ENCODE measurements at places on chromosomes 4 and X. TPM values are rescaled to one million over a fixed set of nuclear protein-coding genes. Genes with fewer than 3 reads are reported as not detected.

- no peak for DNase-seq
Measured at GRCh38 chr4:155974476-155974749, 20.7 kb upstream of the CTSO start.

The CPE gene
- total RNA-seq, result 39.6 TPM

The MAGEA8 gene
- total RNA-seq, result not detected

DNA sequence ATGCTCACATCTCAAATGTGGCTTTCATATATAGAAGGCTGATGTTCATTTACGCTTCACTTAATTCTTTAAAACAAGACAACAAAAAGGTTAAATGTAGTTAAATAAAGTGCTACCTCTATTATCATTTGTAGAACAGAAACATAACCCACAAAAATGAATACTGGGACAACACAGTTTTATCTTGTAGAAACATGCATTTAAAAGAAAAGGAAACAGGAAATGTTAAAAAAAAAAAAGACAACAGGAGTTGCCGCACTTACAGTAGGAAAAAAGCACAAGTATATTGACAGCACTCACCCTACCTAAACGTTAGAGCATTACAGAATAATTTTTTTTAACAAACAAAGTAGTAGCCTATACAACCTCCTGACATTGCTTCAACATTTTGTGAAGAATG, 4.8 kb downstream of the THOC2 start:
- no peak for DNase-seq

DNA sequence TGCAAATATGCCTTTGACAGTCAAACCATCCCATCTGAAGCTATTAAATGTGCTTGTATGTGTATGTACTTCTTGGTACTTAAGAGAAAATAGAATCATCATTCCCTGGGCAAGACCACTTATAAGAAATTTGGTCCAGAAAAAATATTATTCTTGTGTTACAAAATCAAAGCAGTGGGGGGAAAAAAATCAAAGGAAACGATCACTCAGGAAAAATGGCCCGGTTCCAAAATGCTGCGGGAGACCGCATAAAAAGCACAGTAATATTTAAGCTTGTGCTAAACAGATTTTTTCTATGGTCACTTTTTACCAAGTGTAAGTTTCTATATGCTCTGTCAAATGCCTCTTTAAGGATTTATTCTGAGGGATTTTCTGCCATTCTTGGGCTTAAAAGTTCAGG, 36.1 kb downstream of the RAI2 start:
- DNase-seq, result no peak

- DNase-seq, result no peak
Measured at GRCh38 chr4:105560421-105560848, 8.0 kb downstream of the ARHGEF38 start.

The VCX3B gene
- not detected for total RNA-seq

The ARAP2 gene
- 22.3 TPM for total RNA-seq

- DNase-seq, result no peak
Measured at GRCh38 chrX:19344661-19345060, 934 bp downstream of the PDHA1 start.

The PRDM5 gene
- 7.2 TPM for total RNA-seq

- DNase-seq, result no peak
Measured at GRCh38 chrX:68498044-68498507, 775 bp upstream of the YIPF6 start.

- DNase-seq, result no peak
Measured at GRCh38 chrX:153992180-153992579, 19.6 kb downstream of the TMEM187 start.

The FGB gene
- total RNA-seq, result 7.5 TPM

The KLHL4 gene
- total RNA-seq, result 1.9 TPM

- DNase-seq, result no peak
Measured at GRCh38 chrX:2658585-2659292, 32.4 kb upstream of the CD99 start.

The FAM184B gene
- not detected for total RNA-seq

GRCh38 chr4:2266181-2266580, 4.3 kb upstream of the MXD4 start:
- DNase-seq, result peak; percentile 63

The MAGEA3 gene
- total RNA-seq, result not detected
